ENCODE measurements at places on chromosomes 6 and 20. TPM values are rescaled to one million over a fixed set of nuclear protein-coding genes. Genes with fewer than 3 reads are reported as not detected.

Gene ELOVL2
- 0.11 TPM for total RNA-seq

Gene DAAM2
- 6.9 TPM for total RNA-seq

Gene ZBTB46
- 2.1 TPM for total RNA-seq

Gene KIF25
- total RNA-seq = not detected

Gene CPNE5
- 4.6 TPM for total RNA-seq

Gene GGTLC1
- total RNA-seq = not detected

Gene NCOA3
- 24.2 TPM for total RNA-seq

Gene GNAS-AS1
- 1.7 TPM for total RNA-seq

Data from colonic mucosa (tissue), 4 donors.